Stimulated activated CD4-positive, alpha-beta T cell treated with anti-CD3 and anti-CD28 coated beads, Interleukin-15, amount 100 ng/mL, for 1 hour (primary cell): ENCODE measurements at places on chromosomes 7 and 10.

GRCh38 chr7:100588438-100588837, 2.3 kb downstream of the FBXO24 start:
- no peak for DNase-seq

DNA sequence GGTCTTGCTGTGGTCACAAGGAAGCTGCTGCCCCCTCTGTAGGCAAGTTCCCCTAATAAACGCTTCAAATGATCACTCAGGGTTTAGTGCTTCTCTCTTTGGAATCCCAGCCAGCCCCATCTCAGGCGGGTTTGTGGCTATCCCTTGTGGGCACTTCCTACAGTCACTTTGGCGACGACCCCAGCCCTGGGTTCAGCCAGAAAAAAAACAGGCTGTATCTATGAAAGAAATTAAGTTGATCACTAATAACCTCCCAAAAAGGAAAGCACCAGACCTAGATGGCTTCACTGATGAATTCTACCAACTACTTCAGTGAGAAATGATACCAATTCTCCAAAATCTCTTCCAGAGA, 208.2 kb downstream of the MAD1L1 start:
- no peak for DNase-seq

GRCh38 chr10:44177610-44178009, 207.3 kb downstream of the CXCL12 start:
- DNase-seq, result no peak

GRCh38 chr7:24778543-24779282, 21.4 kb upstream of the GSDME start:
- DNase-seq, result no peak

- peak; percentile 11 for DNase-seq
Measured at GRCh38 chr10:78602201-78602932, 466.4 kb upstream of the ZMIZ1 start.

DNA sequence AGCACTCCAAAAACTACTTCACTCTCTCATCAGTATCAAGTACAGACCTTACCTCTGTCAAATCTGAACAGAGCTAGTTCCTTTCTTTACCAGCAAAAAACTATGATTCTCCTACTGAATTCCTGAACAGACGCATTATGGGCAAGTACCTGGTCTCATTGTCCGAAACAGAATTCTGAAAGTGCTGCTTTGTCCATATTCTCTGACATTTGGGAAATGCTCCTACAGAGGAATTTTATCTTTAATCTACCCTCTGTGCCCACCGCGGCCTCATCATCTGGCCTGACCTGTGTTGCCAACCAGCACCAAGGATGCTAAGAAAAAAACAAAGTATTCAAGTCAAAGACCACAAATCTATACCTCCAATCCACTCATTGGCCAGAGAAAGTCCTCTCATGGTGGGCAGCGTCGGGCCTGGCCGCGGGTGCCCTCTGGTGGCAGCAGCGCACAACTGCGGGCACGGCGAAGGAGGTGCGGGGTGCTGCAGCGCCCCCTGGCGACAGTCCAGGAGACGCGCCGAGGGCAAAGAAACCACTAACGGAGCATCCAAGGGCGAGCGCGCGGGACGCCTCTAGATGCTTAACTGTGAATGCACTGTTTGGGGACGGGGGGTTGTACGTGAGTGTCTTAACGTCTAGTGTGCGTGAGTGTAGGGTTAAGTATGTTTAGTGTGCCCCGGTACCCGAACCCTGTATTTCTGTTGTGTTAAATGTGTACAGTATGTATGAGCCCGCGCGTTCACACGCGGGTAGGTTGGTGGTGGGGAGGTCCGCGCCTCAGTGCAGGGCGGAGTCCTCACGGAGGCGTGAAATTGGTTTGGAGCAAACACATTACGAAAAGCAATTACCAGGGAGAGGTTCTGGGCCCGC, 5.0 kb upstream of the GBX1 start:
- DNase-seq, result peak; percentile 75

DNA sequence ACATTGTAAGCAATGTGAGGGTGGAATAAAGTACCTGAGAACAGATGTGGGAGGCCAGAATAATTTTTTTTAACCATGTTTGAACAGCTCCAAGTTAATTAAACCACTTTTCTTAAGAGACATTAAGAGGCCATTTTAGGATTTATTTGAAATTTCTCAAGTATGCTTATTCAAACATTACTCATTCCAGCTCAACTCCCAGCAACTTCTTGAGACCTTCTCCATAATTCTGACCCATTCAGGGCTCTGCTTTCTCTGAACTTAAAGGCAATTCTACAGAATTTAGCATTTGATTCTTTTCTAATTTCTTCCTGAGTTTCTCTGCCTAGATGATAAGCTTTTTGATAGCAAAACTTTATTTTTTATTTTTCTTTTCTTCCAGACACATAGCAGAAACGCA, 314.5 kb downstream of the CAMK1D start:
- no peak for DNase-seq

DNA sequence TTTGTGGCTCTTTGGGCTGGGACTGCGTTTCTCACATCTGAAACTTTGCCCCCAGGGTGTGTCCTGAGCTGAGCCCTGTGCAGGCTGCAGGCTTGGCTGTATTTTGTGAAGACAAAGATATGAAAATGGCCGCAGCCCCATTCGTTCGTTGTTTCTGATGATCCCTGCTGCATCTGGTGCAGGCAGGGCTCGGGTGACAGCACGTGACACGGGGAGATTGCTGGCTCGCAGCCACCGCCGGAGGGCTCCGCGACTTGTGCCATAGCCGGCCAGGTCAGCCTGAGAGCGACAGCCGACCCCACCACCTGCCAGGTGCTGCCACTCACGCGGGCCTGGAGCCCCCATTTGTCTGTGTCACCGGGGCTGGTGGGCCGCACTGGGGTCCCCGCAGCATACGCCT, 81.3 kb downstream of the ZRANB1 start:
- no peak for DNase-seq

GRCh38 chr10:22976534-22976933, 48.7 kb downstream of the ARMC3 start:
- no peak for DNase-seq
